ENCODE measurements at places on chromosomes 4 and X.

GRCh38 chrX:69501429-69501828, 2.7 kb upstream of the NALF2 start:
- no peak for DNase-seq

GRCh38 chr4:165970703-165971420, 97.8 kb downstream of the TLL1 start:
- DNase-seq: no peak

- no peak for DNase-seq
Measured at GRCh38 chr4:11532138-11532537, 103.4 kb upstream of the HS3ST1 start.

GRCh38 chrX:19578956-19579355, 63.6 kb upstream of the MAP3K15 start:
- no peak for DNase-seq

DNA sequence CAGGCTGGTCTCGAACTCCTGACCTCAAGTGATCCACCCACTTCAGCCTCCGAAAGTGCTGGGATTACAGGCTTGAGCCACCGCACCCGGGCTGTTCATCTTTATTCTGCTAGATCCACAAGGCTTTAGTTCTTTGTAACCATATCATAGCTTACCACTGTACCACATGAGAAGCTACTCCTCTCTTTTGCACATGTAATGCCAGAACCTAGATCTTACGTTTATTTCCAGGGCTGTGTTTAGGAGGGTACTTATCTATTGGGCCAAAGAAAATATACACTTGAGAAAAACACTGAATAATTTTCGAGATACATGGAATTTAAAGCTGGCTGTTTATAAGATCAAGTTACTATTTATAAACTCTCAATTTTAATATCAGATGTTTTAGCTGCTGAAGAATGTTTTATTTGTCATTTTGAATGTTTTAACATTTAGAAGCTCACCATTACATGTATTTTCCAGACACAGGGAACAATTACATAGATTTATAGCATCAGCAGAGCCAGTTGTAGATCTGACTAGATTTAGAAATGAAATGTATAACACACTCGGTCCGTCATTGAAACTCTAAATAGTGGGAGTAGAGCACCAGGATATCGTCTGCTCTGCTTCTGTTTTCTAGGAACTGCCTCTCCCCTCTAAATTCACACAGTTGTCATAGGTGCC, 155.3 kb upstream of the HAND2 start:
- no peak for DNase-seq

DNA sequence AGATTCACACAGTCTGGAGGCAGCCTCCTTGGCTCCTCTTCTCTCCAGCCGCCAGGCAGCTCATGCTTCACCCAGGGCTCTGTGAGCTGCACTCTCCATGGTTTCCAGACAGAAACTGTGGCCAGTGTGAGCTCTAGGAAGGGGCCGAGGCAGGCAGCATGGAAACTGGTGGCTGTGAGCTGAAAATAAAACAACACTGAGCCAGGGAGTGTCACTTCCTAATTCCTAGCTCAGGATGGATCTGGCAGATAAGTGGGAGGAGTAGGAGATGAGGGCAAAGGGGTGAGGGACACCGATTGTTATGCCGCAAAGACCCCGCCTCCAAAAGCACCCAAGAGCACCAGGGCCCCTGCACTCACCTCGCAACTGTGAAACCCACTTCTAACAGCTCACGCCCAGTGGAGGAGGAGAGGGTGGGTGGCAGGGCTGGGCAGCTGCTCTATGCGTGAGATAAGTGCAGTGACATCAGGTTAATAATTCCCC, 69.8 kb downstream of the FHDC1 start:
- no peak for DNase-seq

DNA sequence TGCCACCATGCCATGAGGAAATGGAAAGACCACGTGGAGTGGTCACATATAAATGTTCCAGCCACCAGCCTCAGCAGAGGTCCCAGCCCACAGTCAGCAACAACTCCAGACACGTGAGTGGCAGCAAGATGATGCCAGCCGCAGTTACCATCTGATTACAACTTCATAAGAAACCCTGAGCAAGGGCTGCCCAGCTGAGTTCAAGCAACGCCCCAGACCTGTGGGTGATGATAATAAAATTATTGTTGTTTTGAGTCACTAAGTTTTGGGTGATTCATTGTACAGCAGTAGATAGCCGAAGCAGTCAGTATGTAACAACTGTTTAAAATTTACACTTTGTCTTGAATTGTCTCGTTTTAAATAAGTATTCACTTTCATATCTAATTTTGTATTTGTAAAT, 5.8 kb upstream of the CCNG2 start:
- DNase-seq: no peak

- DNase-seq: no peak
Measured at GRCh38 chr4:119053245-119053644, 82.4 kb upstream of the MYOZ2 start.

DNA sequence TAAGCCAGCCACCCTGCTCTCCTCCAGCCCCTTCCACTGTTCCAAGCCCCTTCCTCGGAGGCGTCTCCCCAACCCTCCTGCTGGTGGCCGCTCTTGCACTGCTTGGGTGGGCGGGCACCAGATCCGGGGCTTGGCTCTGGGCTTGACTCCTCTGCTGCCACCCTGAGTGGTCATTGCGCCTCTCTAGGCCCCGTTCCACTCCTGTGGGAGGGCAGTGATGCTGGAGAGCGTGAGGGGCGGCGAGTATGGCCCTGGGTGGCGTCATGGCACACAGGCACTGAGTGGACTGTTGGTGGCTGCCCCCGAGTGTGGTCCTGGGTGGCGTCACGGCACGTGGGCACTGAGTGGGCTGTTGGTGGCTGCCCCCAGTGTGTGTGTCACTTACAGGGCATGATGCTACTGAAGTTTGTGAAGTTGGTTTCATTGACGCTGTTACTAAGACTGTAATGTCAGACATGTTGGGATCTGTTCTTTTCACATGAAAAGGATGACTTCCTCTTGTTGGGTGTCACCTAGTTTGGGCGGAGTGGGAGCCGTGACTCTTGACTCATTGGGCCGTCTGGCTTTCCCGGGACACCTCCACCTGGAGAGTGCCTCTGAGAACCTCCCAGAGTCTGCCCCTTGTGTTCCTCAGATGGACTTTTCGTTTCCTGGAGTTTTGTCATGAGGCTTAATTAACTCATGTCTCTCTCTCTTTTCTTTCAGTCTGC, 55.9 kb upstream of the HGFAC start:
- no peak for DNase-seq

GRCh38 chr4:136731025-136731424, 801.3 kb downstream of the PCDH18 start:
- no peak for DNase-seq
